ENCODE measurements at places on chromosomes 2 and 18. TPM values are rescaled to one million over a fixed set of nuclear protein-coding genes. Genes with fewer than 3 reads are reported as not detected.

Gene QPCT
- 1.4 TPM for total RNA-seq

GRCh38 chr2:187951470-187952218 is 340.0 kb upstream of the GULP1 start:
- no peak for DNase-seq

Gene LAMA3
- 5.6 TPM for total RNA-seq

Gene REG3G
- not detected for total RNA-seq

DNA sequence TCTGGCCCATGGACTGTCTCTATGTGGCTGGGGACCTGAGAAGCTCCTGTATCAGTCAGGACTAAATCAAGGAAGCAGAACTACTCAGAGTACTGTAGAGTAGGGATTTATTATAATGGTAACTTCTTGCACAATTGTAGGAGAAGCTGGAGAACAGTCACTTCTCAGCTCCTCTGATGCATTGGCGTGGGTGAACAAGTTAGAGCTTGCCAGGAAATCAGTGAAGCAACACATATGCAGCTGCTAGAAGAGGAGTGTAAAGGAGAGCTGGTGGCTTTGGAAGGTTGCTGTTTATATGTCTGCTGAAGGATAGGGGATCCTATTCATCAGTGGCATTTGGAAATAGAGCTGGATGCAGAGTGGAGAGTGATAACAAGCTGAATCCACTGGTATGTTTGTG is 215.5 kb upstream of the CWC22 start:
- DNase-seq, result peak; percentile 31

GRCh38 chr2:86747711-86748639 is 27.9 kb downstream of the RMND5A start:
- DNase-seq, result no peak

GRCh38 chr2:176789751-176790150 is 422.8 kb upstream of the HNRNPA3 start:
- no peak for DNase-seq

- DNase-seq, result no peak
These were observed 93.2 kb upstream of the CAB39 start for GRCh38 chr2:230619491-230619890.
